ENCODE measurements at places on chromosomes 5 and 9.

DNA sequence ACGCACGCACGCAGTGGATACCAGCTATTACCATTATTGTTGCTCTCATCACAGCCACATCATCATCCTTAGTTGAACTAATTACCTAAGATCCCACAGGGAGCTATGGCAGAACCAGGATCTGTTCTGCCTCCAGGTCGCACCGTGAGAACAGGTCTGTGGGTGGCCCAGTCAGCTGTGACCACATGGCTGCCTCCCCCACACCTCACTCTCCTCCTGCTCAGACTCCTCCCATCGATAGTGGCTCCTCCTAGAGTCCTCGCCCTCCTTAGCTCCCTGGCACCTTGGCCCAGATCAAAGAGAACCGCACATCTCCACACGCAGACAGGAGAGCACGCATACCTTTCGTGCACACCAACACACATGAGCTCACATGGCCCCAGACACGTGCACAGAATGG, 32.4 kb upstream of the RPL26L1 start:
- no peak for DNase-seq

- DNase-seq, result no peak
Measured at GRCh38 chr5:54178991-54179390, 131.4 kb downstream of the ARL15 start.

DNA sequence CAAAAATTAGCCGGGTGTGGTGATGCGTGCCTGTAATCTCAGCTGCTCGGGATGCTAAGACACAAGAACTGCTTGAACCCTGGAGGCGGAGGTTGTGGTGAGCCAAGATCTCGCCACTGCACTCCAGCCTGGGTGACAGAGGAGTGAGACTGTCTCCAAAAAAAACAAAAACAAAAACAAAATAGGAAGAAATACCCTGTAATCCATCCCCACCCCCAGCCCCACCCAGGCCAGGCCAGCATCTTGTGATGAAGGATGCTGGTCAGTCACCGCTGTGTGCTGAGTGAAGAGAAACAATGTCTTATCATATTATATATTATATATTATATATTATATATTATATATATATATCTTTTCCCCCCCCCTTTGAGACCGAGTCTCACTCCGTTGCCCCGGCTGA, 15.4 kb upstream of the CCIN start:
- no peak for DNase-seq

DNA sequence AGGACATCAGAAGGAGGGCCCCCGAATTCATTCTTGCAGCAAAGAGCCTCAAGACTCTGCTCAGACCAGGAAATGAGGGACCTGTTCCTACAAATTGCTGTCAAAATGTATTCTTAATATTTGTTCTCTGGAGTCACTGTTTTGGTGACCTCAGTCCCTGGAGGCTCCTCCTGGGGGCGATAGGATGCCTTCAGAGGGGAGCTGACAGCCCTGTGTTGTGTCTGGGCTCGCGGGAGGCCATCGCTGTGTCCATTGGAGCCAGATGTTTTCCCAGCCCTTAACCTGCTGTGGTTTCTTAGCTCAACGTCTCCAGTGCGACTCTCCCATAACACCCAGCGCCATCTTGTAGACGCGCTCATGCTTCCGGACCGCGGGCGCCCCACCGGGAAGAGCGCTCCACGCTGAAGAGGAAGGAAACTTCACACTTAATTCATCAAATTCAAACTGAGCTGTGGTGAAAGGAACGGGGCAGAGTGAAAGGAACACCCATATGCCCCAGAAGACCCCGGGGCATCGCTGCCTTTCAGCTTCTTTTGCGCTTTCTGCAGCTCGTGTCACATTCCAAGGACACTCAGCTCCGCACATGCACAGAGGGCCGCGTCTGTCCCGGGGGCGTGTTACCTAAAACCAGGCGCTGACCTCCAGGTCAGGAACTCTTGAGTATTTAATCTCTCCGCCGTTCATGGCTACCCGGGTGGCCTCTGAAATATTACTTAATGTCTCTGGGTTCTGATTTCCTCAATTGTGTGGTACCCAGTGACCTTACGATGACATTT, 112.3 kb upstream of the GDNF start:
- DNase-seq, result no peak

DNA sequence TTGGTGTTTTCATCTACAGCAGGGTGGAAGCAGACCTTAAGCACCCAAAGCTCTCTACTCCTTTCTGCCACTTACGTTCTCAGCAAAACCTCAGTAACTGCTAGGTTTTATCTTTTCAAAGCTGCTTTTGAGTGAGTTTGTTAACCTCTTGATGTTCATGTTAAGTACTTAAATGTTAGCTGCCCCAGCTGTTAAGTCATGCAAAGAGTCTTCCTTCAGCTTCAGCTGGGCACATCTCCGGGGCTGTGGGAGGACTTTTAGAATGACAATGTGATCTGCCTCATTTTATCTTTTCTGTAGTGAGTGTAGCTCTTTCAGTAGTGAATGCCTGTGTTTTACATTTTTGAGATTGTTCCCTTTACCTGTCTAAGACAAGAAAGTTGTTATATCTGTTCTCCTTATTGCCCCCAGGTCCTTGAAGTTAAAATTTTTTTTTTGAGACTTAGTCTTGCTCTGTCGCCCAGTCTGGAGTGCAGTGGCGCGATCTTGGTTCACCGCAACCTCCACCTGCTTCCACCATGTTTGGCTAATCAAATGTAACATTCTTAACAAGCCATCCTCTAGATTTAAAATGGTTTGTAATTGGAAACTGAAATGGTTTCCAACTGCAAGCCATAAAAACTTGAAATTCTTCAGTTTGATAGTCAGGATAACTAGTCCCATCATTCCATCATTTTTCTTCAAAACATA, 19.6 kb downstream of the KDM4C start:
- no peak for DNase-seq

- no peak for DNase-seq
Measured at GRCh38 chr5:16131878-16132277, 47.7 kb downstream of the MARCHF11 start.

- DNase-seq, result no peak
Measured at GRCh38 chr5:30112867-30113266, 1080.6 kb upstream of the CDH6 start.

DNA sequence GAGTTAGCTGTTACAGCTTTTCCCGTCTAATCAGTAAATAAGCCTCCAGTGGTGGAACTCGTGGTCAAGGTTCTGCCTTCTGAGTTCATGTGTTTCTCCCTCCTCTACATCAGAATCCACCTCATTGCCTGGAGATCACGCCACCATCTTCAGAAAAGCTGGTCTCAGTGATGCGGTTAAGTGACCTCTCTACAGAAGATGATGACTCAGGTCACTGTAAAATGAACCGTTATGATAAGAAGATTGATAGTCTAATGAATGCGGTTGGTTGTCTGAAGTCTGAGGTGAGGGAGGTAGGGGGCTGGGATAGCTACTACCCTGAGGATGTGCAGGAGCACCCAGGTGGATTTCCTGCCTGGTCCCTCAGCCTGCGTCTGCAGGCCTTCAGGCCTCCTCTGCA, 13.3 kb downstream of the ODF2 start:
- DNase-seq, result no peak

DNA sequence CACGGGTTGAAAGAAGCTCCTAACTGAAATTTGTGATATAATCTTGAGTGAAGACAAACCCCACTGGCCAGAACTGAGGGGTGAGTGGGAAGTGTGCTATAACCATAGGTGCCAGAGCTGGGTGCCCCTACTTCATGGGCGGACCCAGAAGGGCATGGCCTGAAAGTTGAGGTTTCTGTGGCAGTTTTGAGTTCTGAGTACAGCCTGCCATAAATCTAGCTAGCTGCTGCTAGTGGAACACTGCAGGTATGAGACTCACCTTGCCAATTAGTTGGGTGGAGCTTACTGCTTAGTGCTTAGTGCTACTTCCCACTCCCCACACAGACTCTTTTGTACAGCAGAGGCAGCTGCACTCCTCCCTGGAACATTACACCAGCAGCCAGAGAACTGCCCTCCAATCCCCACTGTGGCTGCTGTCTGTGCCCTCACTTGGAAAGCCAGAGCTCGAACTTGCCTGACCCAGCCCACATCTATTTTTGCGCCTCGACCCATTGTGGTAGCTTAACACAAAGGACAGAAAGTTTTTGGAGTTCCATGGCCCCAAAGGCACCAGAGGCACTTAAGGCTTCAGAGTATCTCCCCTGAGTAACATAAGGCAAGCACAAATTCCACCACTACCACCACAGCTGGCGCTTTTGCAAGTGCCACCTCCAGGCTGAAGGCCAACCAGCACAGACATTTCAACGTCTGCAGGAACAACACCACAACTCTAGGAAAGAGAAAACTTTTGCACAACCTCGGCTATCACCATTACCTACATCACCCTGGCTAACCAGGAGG, 27.1 kb upstream of the PTGER4 start:
- no peak for DNase-seq

DNA sequence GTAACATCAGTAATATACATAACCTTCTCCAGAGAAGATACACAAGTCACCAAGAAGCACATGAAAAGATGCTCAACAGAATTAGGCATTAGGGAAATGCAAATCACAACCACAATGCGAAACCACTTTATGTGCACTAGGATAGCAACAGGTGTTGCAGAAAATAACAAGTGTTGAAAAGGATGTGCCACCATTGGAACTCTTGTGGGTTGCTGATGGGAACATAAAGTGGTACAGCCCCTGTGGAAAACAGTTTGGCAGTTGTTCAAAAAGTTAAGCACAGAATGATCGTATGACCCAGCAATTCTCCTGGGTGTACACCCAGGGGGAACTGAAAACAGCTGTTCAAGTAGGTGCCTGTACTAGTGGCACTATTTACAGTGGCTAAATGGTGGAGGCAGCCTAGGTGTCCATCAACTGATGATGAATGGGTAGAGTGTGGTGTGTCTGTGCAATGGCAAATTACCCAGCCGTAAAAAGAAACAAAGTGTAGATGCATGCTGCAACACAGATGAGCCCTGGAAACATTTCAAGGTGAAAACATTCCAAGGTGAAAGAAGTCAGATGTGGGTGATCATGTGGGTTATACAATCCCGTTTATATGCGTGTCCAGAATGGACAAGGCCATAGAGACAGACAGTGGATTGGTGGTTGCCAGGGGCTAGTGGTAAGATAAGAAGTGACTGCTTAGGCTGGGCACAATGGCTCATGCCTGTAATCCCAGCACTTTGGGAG, 27.2 kb downstream of the CCDC69 start:
- no peak for DNase-seq

DNA sequence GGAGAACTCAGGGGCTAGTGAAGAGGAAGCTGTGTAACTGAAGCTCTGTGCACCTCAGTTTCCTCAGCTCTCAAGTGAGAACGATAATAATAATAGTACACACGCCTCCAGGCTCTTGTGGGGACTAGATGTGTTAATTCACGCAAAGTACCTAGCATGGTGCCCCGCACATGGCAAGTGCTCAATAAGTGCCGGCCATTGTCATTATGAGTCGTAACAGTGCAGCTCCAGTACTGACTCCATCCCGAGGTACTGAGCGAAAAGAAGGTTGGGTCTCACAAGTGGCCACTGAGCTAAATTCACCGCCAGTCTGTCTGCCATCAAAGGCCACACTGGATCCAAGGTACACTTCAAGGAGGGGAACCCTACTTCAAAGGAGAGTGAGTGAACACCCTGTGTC, 40.4 kb downstream of the MED27 start:
- no peak for DNase-seq

GRCh38 chr9:32672469-32672868, 37.0 kb upstream of the TAF1L start:
- DNase-seq, result no peak

DNA sequence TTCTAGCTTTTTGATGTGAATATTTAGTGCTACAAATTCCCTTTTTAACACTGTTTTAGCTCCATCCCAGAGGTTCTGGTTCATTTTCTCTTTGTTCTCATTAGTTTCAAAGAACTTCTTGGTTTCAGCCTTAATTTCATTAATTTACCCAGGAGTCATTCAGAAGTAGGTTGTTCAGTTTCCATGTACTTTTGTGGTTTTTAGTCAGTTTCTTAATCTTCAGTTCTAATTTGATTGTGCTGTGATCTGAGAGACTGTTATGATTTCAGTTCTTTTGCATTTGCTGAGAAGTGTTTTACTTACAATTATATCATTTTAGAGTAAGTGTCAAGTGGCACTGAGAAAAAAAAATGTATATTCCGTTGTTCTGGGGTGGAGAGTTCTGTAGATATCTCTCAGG, 240.1 kb upstream of the RASA1 start:
- DNase-seq, result no peak

DNA sequence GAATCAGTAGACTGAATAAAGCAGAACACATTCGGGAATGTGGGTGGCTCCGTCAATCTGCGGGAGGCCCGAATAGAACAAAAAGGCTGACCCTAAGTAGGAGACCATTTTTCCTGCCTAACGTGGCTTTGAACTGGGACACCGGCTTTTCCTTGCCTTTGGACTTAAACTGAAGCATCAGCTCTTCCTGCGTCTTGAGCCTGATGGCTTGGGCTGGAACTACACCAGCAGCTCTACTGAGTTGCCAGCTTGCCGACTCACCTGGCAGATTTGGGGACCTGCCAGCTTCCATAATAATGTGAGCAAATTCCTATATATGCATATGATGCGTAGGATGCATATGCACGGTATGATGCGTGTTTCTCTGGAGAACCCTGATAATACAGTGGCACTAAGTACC, 111.3 kb downstream of the DAPK1 start:
- DNase-seq, result no peak

DNA sequence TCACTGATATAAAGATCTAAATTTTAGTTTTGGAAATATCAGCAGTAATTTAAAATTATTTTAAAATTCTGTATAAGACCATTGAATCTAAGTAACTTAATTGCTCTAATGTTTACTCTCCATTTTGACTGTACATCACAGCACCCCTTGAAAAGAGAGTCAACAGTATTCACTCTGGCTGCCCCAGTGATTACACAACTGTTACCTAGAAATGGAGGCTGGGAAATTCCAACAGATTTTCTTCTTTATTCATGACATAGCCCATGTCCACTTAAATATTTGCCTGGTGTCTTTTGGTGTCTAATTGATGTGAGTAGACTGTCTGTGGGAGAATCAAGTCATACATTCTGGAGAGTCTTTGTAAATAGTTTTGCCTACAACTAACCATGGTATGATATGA, 301.8 kb upstream of the CDH6 start:
- DNase-seq, result no peak

DNA sequence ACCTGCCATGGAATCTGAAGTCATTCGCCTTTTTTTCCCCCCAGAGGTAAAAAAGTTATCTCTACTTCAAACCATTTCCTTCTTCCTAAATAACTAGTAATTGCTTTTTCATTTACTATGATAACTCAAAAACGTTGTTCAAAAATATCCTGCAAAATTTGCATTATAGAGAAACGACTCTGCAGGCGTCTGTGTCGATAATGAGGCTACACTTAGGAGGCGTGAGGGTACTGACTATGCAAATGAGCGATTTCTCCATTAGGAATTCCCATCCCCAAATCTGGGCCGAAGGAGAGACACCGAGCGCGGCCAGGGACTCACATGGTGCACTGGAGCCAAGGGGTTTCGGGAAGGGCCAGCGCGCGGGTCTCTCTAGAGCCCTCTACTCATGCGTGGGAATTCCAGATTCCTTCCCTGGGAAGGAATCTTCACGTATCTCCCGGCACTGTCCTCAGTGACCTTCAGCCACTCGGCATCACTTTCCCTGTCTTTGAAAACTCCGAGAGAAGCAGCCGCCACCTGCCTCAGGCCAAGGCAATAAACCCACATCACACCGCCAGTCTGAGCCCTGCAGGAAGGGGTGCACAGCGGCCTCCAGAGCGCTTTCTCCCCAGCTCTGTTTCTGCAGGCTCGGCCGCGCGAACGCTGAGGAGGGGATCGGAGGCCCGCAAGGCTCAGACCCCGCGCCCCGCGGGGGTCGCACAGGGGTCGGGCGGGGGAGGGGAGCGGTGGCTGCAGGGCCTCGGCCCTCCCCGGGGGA, 718 bp upstream of the DENND4C start:
- peak; percentile 48 for DNase-seq
